ENCODE measurements at places on chromosomes 6 and 20.

DNA sequence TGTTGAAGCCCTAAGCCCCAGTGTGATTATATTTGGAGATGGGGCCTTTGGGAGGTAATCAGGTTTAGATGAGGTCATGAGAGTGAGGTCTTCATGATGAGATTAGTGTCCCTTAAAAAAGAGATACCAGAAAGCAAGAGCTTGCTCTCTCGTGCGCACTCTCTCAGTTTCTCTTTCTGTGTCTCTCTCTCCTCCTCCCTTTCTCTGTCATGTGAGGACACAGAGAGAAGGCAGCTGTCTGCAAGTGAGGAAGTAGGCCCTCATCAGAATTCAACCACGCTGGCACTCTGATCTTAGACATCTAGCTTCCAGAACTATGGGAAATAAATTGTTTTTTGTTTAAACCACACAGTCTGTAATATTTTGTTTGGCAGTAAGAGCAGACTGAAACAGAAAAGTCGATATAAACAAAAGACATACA is 180.5 kb downstream of the IBTK start:
- DNase-seq: no peak

GRCh38 chr20:46698788-46699187 is 9.5 kb upstream of the TP53RK start:
- no peak for DNase-seq

- no peak for DNase-seq
These were observed 146.9 kb downstream of the FUT9 start for GRCh38 chr6:96162711-96163120.

DNA sequence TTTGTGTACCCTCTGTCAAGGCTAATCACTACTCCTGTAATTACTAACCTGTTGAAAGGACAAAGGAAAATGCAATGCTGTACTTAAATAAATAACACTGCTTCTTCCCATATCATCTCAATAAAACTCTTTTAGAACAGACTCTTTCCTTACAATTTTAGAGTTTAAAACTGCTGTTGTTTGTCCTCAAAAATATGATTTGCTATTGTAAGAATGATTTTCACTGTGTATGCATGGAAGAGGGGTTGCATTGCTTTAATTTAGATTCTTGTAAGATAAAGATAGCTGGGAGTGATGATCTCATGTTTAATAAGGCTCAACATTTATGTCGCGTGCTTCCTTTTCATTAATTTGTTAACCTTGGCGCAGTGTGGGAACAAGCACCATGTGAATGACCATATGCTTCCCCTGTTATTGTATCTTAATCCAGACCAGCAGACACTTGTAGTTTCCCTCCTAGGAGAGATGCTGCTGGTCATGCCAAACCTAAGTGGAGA is 89.8 kb upstream of the ATXN1 start:
- DNase-seq: no peak

DNA sequence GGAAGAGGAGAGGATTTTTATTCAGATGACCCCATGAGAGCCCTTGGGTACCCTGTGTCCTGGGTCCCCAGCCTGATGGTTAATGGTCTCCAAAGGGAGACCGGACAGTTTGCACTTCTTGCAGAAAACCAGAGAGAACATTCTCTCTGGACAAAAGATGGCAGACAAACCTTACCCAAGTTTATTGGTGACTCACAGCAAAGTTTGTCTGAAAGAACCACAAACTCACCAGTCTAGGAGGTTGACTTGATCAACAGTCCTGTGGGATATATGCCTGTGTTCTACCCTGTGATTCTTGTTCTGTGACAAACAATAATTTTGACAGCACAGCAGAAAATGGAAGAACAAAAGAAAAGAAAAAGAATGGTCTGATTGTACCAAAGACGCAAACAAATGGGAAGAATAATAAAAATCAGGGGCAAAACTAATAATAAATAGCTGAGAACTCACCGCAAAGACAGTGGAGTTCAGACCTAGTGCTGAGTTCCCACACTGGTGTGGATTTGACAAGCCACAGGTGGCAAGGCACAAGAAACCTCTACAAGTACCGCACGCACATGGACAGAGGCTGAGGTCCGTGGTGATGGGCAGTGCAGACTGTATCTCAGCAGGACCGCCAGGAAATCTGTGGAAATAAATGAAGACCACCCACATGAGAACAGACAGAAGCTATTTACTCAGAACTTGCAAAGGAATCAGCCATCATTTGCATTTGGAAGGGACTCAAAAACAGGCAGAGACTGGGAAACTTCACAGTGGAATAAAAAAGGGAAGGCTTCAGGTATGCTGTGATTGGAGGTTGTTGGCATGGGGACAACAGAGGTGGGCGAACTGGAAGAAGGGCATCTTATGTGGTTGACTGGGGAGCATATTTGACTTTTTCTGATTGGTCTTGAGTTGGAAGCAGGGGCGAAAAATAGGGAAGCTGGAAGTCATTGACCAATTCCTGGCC is 246.3 kb upstream of the RNF24 start:
- DNase-seq: no peak

DNA sequence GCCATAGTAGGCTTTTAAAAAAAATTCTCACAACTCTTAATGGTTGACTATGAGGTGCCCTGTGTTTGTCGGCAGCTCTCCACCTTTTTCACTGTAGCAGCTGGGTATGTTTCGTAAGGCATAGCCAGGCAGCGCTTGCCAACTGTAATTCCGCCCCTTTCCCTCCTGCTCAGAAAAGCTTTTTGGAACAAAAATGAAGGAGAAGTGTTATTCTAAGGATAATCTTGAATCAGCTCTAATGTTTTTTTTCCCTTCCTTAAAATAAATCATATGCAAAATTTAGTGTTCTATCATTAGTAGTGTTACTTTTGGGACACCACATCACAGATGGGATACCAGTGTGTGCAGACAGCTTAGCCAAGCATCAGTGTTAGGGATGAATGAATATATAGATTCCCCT is 21.2 kb downstream of the RIOK1 start:
- DNase-seq: no peak

GRCh38 chr6:115396112-115396906 is 664.4 kb downstream of the FRK start:
- no peak for DNase-seq

DNA sequence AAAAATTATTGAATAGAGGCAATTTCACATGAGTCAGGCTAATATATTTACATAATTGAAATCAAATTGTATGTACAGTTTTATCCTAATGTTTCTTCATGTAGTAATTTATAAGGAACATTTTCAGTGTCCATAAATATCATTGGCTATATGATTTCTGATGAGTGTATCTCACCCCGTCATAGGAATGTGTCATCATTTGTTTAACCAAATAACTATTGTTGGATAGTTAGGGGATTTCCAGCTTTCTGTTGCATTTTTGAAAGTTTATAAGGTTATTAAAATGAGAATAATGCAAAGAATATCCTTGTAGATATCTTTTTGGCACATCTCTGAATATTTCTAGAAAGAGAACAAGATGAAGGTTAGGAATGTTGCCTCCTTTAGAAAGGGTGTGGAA is 39.0 kb downstream of the SYTL3 start:
- no peak for DNase-seq
